ENCODE measurements at places on chromosomes 4 and X.
A peak's percentile ranks its signal among the peaks of the same experiment; 100 is the strongest.

DNA sequence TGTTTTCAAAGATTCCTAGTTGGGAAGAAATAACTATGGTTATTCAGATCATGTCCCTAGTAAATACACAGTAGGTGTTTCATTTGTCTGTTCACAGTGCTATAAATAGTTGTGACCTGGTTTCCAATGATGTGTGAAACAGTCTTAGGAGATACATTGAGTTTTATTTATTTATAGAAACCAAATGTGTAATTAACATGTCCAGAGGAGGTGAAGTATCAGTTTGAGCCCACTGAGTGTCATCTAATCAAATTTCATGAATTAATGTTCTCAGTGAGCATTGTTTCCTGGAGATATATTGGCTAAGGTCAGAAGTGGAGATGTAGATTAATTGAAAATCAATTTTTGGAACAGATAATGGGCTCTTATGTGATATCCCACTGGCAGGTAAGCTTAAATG lies 996.3 kb downstream of the FSTL5 start:
- DNase-seq = no peak

- DNase-seq = no peak
Measured at GRCh38 chrX:119970574-119970973, 27.0 kb upstream of the NKAP start.

- no peak for DNase-seq
Measured at GRCh38 chr4:6217716-6218381, 17.5 kb upstream of the JAKMIP1 start.

DNA sequence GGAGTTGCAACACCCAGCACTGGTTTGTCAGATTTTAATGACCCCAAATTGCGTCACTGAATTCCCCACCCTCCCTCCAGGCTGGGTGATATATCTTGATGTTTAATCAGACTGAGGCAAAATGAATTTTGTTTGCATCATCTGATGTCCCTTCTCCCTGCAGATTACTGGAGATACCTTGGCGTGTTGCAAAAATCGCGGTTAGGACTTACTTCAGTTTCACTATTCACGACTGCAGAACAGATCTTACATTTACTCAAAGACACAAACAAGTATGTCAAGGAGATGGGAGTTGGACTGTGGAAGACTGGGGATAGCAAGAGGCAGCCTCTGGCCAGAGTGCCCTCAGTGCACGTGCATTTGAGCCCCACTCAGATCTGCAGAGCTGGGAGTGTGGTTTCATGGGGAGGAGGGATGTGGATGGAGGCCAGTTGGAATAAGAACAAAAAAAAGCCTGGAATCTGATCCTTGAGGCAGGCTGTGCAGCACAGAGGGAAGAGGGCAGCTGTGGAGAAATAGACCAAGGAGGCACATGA lies 92.2 kb upstream of the MTM1 start:
- no peak for DNase-seq

DNA sequence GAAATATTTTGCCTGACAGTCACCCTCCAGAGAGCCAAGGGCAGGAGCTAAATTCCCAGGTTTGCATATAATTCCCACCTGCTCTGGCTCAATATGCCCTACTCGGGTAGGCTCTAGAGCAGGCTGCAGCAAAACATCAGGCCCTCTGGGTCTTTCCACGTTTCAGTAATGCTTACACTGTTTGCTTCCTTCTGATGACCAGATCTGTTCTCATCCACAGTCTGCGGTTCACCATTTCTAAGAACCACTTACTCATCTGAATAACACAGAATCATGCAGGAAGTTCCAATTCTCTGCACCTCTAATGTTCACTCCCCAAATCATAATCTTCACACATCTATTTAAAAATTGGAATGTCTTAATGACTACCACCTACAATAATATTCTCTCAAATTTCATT lies 141.4 kb downstream of the PPP3CA start:
- no peak for DNase-seq

GRCh38 chrX:115972717-115973116 lies 197.8 kb upstream of the AGTR2 start:
- no peak for DNase-seq

DNA sequence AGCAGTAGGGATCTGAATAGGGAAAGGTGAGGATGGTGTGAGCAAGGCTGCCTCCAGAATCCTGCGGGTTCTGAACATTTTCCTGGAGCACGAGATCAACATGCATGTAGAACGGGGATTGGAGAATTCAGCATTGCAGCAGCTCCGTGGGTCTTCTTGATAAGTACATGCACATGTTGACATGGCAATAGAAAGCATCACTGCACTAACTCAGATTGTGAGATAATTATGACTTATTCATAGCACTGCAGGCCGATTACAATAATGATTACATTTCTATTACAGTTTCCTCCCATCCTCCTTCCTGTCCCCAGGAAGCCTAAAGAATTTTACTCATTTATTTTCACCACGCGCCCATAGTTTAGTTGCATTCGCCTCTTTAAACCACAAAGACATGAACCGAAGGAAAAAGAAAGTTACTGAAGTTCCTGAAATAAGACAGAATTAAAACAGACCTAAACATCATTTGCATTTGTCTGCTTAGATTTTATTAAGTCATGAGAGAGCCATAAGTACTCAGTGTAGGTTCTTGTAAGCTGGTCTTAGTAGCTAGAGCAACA lies 61.3 kb upstream of the ARX start:
- no peak for DNase-seq

- DNase-seq = no peak
Measured at GRCh38 chr4:101186567-101187184, 160.7 kb downstream of the PPP3CA start.

DNA sequence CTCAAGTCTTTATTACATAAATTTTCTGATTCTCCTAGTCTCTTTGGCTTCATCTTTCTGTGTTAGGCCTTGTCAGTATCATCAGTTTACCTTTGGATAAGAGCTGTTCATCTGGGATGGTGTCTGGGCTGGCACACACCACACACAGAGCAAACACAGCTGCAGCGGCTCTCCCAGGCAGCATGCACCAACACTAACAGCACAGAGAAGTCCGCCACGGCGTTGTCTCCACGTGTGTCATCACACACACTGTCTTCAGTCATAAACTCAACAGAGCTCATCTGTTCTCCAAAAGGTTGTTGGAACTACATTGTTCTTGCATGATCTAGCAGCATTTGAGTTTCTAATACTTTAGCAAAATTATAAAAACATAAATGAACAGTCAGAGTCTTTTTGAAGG lies 851.9 kb upstream of the FRG1 start:
- no peak for DNase-seq

DNA sequence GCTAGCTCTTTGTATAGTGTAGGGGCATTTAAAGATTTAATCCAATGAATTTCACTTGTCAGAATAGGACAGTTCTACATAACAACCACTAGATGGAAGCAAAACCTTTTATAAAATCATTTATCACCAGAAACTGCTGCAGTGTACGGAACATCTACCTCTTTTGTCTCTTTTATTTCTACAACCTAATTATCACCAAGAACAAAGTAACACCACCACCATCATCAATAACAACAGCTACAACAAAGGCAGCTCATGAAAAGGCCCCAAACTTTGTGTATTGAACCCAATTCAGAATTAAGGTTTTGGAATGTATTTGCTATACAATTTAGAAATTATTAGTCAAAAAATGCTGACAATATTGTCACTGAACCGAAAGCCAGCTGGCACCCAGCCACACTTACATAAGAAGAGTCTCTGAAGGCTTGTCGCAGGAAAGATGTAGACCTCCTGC lies 260.9 kb upstream of the RPS6KA3 start:
- DNase-seq = peak; percentile 19

DNA sequence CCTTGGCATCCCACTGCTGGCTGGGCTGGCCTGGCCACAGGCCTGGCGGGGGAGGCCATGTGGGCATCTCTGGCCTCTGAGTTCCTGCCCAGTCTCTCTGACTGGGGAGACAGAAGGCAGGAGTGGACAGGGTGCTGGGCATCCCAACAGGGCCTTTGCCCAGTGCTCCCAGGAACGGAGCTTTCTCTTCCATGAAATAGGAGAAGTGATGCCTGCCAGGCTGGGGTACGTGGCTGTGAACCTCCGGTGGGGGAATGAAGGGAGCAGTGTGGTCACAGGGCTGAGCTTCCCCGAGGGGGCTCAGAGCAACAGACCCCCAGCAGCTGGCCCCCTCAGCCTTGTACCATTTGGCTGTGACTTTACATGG lies 40.4 kb upstream of the HMX1 start:
- DNase-seq = no peak
